ENCODE measurements at places on chromosomes 6 and 20.

DNA sequence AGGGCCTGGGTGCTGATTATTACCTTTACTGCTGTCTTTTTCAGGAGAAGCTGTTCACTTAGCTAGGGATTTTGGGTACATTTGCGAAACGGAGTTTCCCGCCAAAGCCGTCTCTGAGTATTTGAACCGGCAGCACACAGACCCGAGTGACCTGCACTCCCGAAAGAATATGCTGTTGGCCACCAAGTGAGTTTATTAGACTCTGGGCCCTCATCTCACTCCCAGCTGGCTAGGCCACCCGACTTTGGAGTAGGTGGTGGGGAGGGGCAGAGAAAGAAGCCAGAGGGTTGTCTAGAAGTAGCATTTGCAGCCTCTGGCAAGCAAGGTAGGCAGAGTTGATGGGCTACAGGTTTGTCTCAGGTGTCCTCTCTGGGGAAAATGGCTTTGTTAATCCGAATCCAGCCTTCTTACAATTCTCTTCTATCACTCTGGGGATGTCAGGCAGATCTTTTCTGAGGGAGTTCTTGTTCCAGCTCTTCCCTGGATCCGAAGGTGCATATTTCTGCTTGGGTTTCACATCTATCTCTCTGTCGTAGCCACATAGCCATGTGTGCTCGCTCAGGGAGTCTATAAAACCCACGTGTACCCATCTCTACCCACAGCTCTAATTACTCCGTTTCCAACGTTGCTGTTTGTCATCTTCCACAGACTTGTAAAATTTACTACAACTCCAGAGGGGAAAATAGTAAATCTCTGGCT, 21.6 kb downstream of the TFAP2B start:
- DNase-seq: no peak

DNA sequence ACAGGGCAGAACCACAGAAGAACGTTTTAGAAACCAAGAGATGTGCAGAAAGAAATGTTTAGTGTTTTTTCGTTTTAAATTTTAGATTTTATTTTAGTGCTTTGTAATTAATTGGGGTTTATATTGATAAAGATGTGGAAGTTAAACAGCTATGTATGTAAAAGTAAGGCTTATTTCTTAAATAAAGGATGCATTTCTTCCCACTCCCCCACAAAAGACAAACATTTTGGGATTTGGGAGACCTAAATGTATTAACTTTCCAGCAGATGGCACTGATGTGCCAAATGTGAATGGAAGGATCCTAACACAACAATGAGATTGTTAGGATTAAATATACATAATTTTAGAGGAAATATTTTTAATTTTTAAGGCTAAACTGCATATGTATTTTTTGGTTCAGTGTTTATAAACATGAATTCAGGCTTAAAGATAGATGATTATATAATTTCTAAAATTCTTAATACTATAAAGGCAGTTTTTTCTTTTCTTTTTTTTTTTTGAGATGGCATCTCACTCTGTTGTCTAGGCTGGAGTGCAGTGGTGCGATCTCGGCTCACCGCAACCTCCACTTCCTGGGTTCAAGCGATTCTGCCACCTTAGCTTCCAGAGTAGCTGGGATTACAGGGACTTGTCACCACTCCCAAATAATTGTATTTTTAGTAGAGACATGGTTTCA, 12.0 kb downstream of the PFDN4 start:
- no peak for DNase-seq

GRCh38 chr6:46888578-46888977, 33.2 kb downstream of the ADGRF5 start:
- no peak for DNase-seq

DNA sequence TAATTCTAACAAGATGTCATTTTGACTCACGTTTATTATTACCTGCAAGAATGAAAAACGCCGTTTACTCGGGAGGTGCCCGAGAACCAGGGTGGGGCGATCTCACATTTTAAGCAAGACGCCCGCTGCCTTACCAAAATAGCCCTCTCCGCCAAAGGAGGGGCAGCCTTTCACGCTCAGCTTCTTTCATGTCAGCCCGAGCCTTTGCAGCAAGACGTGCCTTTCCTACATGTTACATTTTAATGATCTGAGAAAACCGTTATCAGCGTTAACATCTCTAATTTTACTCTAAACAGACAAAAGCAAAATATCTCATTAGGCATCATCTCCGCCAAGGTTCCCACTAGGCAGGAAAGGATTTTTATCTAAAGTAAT, 2.0 kb downstream of the BACH2 start:
- no peak for DNase-seq

- DNase-seq: no peak
These were observed 30.1 kb downstream of the HDDC2 start for GRCh38 chr6:125271486-125272159.
